ENCODE measurements at places on chromosomes 12 and 14. TPM values are rescaled to one million over a fixed set of nuclear protein-coding genes. Genes with fewer than 3 reads are reported as not detected.

The IKBIP gene
- total RNA-seq, result 4.2 TPM

The BAG5 gene
- total RNA-seq, result 41.5 TPM

The MIPOL1 gene
- total RNA-seq, result 16.6 TPM

The SCNN1A gene
- total RNA-seq, result 57.7 TPM

The PLEKHD1 gene
- total RNA-seq, result 0.26 TPM

The OR4E2 gene
- not detected for total RNA-seq

The C1QL4 gene
- not detected for total RNA-seq

The AMIGO2 gene
- total RNA-seq, result 3.7 TPM

The ALG10B gene
- total RNA-seq, result 2.4 TPM

The KRT71 gene
- not detected for total RNA-seq

The SAMD15 gene
- total RNA-seq, result under 0.01 TPM

The RBP5 gene
- not detected for total RNA-seq

The RIPK3 gene
- total RNA-seq, result 4.7 TPM

The CLEC4D gene
- not detected for total RNA-seq

The TXNRD1 gene
- total RNA-seq, result 60.2 TPM

The RFX4 gene
- total RNA-seq, result not detected

The FOXM1 gene
- 0.79 TPM for total RNA-seq

The ISM2 gene
- not detected for total RNA-seq

The WASHC4 gene
- total RNA-seq, result 60.8 TPM

The CCDC177 gene
- total RNA-seq, result not detected

The GDF11 gene
- 0.13 TPM for total RNA-seq

The GPR137C gene
- total RNA-seq, result 0.26 TPM

The VRTN gene
- not detected for total RNA-seq

The NYNRIN gene
- total RNA-seq, result 2.0 TPM

The STON2 gene
- 47.4 TPM for total RNA-seq

The LDHB gene
- 1,083 TPM for total RNA-seq

The E2F7 gene
- 3.4 TPM for total RNA-seq

The CLEC4C gene
- not detected for total RNA-seq

The RPL6 gene
- total RNA-seq, result 1,320 TPM

The AMN gene
- 4.2 TPM for total RNA-seq

The CLSTN3 gene
- 9.2 TPM for total RNA-seq

The ZNF740 gene
- 15.2 TPM for total RNA-seq

The KRT80 gene
- total RNA-seq, result 14.7 TPM

Data from bronchial epithelial cell (primary cell).